ENCODE measurements at places on chromosomes 6 and 20. TPM values are rescaled to one million over a fixed set of nuclear protein-coding genes. Genes with fewer than 3 reads are reported as not detected.

Gene CFAP206
- polyA plus RNA-seq: not detected

- no peak for DNase-seq
Observed at GRCh38 chr6:168278904-168279303, 40.7 kb downstream of the DACT2 start.

Gene PNPLA1
- not detected for polyA plus RNA-seq

Gene NAPB
- polyA plus RNA-seq: 6.4 TPM

Gene EYA2
- 5.1 TPM for polyA plus RNA-seq
